Muscle of back (tissue), 13 donors: ENCODE measurements at places on chromosomes 12 and 14. TPM values are rescaled to one million over a fixed set of nuclear protein-coding genes. Genes with fewer than 3 reads are reported as not detected.

The BDKRB2 gene
- 3.3 TPM for polyA plus RNA-seq

The NRIP2 gene
- polyA plus RNA-seq: 5.4 TPM

- no peak for DNase-seq
Observed at GRCh38 chr12:57549909-57550640, at the start of gene KIF5A. KIF5A (plus strand) TSS chr12:57550044; CDS start chr12:57550272, 228 bp downstream.

DNA sequence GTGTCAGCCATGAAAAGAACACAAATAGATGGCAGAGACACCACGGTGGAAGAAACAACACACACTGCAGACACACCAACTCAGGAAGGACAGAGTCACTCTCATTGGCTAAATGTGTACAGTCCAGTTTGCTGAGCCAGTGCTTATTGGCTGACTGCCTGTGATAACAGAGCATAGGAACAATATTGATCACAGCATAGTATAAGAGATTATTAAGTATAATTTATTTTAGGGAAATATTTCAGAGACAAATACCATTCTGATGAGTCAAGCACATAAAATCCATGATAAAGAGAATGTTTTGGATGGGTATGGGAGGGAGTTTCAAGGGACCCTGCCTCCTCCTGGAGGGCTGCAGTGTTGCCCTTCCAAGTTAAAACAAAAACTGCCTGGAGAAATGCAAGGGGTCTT lies 50.9 kb downstream of the BTG1 start:
- DNase-seq: no peak

GRCh38 chr12:122137681-122138080 lies 36.3 kb downstream of the IL31 start:
- DNase-seq: no peak
